ENCODE measurements at places on chromosomes 3 and 15.

DNA sequence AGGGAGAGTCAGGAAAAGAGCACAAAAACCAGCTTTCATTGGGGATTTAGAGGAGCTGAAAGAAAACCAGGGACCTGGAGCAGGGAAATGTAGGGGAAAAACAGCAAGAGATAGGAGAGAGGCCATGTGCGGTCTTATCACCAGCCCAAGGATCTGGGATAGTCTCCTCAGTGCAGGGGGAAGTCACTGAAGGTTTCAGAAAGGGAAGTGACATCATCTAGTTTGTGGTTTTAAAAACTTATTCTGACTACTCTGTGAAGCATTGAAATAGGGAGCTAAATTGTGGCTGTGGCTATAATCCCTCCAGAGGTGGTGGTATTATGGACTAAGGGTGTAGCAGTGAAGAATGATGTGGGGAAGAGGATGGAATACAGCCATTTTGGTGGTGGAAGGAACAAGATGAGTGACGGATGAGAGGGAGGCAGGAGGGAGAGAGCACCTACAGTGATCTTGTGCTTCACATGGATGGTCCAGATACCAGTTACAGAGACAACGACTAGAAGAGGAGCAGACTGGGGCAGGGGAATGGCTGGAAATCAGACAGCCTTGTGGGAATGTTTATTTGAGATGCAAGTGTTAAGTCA, 72.7 kb downstream of the HMG20A start:
- DNase-seq: no peak

DNA sequence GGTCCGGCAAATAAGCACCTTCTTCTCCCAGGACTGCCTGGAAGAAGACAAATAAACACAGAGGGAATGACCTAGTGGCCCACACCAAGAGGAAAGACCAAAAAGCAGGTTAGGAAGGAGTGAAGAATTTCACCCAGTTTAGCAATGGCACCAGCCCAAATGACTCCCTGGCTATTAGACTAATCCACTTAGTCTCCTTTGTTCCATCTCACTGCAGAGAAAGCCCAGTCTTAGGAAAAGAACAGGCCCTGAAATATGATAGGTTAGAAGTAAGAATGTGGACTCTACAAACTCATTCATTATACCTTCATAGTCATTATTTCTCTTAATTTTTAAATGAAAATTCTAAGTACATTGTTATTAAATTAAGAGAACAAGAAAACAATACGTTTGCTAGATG, 23.2 kb downstream of the SERPINI2 start:
- no peak for DNase-seq

GRCh38 chr15:39512643-39513042, 68.2 kb upstream of the THBS1 start:
- no peak for DNase-seq

- no peak for DNase-seq
Observed at GRCh38 chr15:29682781-29683180, 139.5 kb downstream of the TJP1 start.

- no peak for DNase-seq
Observed at GRCh38 chr3:25037049-25037547, 391.0 kb upstream of the RARB start.

DNA sequence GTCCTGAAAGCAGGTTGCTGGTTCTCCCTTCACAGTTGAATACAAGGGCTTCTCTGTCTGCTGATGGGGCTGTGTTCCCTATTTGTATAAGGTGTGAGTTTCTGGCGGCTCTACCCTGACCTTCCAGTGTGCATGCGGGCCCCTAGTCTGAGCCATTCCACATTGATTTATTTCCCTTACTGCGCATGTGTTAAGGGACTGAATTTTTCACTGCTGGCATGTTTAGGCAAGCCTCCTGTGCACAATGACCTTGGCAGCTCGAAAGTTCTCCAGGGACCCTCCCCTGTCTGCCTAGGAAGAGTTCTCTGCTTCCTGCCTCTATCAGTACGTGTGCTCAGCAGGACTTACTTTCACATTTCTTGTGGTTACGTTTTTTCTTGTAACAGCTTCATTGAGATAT, 11.4 kb downstream of the TRAK1 start:
- DNase-seq: no peak

DNA sequence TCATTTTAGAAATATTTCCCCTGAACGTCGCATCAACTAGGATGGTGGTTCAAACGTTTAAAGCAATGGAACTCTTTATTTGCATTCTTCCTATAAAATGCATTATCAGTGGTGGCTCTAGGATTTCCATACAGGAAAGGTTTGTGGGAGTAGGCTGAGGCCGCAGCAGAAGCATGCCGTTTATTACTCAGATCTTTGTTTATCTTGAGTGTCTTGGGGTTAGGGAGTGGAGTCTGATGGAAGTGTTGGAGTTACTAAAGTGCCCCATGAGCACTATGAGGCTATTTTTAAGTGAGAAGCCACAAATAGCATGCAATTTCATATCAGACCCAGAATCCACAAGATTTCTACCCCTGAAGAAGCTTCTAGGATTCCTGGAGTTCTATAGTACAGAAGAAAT, 26.2 kb downstream of the ATOSA start:
- no peak for DNase-seq

DNA sequence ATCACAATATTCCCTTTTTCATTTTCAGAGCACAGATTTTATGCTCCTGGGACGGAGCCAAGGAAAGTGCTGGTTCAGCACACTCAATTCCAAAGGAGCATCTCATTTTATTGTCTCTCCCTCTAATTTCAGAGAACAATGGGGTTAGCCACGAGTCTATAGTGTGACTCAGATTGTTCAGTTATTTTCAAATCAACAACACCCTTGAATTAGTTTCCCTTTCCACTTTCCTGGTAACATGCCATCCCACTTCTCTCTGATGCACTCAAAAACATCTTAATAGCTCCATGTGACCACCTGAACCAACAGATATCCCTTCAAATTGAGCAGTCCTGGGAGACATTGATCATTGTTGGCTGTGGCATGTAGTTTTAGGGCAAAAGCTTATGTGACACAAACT, 389.7 kb upstream of the MDFIC2 start:
- no peak for DNase-seq

DNA sequence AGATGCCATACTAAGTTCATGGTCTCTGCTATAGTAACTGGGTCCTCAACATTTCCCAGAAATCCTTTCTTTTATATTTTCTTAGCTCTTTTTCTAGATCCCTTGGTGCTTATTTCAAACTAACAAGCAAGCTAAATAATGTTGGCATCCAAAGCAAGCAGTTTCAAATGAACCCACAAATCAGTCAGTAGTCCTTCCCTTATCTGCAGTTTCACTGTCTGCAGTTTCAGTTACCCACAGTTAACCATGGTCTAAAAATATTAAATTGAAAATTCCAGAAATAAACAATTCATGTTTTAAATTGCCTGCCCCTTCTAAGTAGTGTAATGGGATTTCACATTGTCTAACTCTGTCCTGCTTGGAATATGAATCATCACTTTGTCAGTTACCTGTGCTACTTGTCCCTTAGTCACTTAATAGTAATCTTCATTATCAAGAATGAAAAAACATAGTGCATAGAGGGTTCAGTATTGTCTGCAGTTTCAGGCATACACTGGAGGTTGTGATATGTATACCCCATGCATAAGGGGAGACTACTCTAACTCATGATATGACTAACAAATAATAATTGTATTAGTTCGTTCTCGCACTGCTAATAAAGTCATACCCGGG, 633.7 kb downstream of the MECOM start:
- no peak for DNase-seq

GRCh38 chr3:149356044-149356592, 21.3 kb downstream of the TM4SF1 start:
- DNase-seq: no peak

- no peak for DNase-seq
Observed at GRCh38 chr3:16400106-16400931, 113.2 kb downstream of the RFTN1 start.

DNA sequence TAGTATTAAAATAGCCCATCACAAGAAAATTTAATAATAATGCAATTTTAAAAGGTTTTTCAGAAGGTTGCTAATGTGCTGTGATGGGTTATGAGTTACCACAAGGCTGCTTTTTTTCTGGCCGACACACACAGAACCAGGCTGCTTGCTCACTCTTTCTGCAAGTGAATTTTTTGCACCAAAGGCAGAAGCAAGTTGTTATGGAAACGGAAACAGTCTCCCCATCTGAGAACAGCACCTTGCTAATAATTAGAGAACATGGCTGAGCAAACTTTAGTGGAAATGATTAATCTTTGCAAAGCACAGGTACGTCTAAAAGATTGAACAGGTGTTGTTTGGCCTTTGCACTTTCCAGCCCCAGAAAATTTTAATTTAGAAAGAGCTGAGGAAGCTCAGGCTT, 51.0 kb downstream of the CACNA2D3 start:
- DNase-seq: no peak

DNA sequence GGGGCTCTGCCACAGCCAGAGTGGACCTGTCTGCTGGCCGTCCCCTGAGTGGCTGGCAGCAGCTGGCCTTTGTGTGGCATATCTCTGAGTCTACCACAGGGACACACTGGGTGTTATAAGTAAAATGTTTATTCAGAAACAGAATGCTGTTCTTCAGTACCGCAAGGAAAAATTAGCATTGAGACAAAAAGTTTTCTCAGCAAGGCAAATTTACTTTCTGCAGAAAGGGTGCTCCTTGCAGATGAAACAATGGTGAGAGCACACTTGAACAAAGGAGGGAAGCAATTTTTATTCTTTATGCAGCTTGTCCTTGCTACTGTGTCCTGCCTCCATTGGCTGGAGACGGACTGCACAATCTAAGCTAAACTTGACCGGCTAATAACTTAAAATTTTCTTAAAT, 4.0 kb downstream of the TMEM89 start:
- no peak for DNase-seq

DNA sequence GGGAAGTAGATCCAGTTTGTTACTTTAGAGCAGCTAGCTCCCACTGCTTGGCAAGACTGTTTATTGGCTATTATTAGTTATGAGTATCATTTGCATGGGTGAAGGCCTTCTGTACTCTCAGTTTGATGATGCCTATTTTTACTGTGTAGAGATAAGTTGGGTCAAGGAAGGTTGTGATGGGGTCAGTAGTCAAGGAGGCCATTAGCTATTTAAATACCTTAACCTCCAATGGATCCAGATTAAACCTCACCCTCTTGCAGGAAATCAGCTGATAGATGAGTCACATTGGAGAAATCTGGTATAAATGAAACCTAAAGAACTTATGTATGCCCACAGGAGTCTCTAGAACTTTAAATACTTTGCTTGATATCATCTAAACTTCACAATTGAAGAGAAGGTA, 45.0 kb downstream of the THBS1 start:
- DNase-seq: no peak

DNA sequence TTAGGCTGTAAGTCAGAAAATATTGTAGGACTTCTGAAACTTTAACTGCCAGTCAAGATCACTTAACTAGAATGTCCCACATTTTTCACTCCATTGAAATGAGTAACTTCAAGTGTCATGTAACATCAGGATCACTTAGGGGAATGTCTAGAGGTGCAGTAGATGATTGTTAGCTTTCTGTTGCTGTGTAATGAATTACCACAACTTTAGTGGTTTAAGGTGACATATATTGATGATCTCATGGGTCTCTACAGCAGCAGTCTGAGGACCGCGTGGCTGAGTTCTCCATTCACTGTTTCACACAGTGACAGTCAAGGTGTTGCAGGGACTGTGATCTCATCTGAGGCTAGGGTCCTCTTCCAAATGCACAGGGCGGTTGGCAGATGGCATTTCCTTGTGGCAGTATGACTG, 82.7 kb downstream of the SLC25A26 start:
- no peak for DNase-seq

- DNase-seq: no peak
Observed at GRCh38 chr15:79195802-79196201, 86.7 kb upstream of the ANKRD34C start.

DNA sequence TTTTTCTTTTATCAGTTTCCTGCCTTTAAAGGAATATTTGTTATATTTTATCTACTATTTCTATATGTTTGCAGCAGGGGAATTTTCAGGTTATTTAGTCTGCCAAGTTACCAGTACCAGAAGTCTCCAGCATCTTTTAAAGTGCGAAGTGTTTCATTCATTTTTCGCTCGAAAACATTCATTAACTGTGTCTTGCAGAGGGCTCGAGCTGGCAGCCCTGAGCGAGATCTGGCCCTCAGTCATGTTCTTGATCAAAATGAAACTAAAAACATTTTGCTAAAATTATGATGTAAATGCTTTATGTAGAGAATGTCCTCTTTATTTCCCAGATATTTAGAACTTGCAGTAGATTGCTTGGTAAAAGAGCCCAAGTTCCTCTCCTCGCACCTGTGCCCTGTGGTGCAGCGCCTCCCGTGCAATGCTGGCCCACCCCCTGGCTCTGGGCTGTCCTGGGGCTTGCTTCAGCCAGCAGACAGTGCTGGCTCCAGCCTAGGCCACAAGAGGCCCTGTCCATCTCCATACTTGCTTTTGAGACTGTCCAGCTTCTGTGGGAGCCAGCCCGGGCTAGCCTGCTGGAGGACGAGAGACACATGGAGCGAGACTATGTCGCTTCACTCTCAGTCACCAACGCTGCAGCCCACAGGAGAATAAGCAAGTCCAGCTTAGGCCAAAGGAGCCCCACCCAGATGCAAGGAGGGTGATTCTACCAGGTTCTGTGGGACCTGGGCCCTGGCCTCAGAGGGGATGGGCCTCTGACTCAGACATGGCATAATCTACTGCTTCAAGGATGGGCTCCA, 71.9 kb upstream of the PRR23E start:
- no peak for DNase-seq

DNA sequence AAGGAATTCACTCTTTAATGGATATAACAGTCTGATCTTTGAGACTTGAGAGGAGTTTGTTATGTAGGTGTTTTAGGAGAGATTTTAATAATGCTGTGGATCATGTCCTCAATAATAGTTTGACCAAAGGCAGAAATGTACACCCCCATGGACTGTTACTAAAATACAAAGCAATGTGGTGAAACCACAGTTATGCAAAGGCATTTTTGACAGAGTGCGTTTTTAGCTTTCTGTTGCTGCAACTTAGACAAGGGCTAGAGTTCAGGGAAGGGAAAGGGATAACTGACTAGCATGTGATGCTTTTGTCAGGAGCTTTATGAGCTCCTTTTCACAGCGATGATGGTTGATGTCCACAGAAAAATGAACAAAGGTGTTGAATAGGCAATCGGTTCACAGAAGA, 3.6 kb upstream of the STARD5 start:
- DNase-seq: no peak

DNA sequence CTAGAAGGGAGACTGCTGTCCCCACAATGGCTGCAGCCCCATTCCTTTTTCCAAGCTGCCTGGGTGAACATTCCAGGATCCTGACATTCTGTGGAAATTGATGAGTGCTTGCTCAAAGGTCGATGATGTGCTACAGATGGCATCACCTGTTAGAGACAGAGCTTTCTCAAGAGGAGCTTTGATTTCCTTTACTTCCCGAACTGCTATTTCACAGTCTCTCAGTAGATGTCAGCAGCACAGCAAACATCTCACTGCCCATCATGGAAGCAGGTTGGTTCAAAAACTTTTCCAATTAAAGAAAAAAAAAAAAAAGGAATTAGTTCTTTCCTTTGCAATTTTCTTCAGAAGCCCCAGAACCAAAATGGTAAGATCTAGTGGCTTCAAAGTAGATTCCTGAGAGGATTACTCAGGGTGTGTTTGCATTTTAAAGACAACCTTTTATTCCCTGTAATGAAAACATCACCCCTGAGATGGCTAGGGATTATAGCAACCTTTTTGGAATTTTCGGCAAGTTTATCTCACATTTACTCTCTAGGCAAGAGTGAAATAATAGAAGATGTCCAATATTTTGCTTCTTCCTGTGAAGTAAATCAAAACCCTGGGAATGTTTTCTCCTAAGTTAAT, 44.8 kb downstream of the POLR2M start:
- peak; percentile 42 for DNase-seq
